Fibroblast of skin of right biceps (primary cell): ENCODE measurements at places on chromosomes 16 and 17.
A peak's percentile ranks its signal among the peaks of the same experiment; 100 is the strongest.

- DNase-seq = no peak
These were observed 11.9 kb upstream of the RBFOX3 start for GRCh38 chr17:79622776-79623175.

GRCh38 chr16:63982110-63982509 is 1139.8 kb downstream of the CDH11 start:
- DNase-seq = no peak

DNA sequence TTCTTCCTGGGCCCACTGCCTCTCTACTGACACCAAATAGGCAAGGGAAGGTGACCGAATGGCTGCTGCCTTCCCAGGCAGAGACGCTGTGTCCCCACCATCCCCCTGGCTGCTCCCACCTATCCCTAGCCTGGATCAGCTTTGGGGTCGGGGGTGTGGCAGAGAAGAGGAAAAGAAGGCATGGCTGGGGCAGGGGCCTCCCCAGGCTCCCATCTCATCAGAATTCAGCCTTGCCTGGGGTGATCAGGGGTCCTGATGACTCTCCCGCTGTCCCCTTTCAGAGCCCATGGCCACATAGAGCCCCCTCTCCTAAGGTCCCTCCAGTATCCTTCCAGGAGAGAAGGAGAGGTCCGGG is 665 bp downstream of the PLXDC1 start:
- DNase-seq = no peak

GRCh38 chr17:4599505-4600281 is 15.4 kb downstream of the SMTNL2 start:
- DNase-seq = peak; percentile 64

DNA sequence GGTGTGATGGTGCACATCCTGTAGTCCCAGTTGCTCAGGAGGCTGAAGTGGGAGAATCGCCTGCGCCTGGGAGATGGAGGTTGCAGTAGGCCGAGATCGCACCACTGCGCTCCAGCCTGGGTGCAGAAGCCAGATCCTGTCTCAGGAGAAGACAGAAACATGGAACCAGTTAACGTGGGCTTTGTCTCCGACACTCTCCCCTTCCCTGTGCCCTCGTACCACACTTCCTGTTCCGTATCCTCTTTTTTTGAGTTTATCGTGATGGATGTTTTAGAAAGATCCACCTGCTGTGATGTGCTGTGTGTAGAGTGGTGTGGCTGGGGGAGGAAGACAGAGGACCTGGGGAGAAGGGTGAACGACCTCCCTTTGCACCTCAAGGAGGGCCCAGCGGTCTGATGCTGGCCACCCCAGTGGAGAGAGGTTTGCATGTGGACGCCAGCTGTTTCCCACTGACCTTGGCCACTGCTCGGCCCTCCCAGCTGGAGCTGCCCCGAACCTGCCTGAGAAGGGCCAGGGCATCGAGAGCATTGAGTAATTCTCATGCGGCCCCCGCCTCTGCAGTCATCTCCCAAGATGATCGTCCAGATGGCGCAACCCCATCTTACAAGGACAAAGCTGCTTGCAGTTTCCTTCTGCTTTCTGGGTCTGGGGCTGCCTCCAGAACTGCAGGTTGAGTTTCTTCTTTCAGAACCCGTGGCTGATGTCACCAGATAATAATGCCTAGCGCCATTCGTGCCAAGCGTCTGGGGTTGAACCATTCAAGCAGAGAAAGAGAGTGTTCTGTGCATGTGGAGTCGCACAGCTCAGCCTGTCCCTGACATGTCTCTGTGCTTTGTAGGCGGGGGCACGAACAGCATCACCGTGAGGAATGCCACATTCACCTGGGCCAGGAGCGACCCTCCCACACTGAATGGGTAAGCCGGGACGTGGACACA is 126.3 kb downstream of the ABCC1 start:
- DNase-seq = peak; percentile 24

GRCh38 chr17:16912021-16912962 is 59.6 kb downstream of the TNFRSF13B start:
- no peak for DNase-seq

DNA sequence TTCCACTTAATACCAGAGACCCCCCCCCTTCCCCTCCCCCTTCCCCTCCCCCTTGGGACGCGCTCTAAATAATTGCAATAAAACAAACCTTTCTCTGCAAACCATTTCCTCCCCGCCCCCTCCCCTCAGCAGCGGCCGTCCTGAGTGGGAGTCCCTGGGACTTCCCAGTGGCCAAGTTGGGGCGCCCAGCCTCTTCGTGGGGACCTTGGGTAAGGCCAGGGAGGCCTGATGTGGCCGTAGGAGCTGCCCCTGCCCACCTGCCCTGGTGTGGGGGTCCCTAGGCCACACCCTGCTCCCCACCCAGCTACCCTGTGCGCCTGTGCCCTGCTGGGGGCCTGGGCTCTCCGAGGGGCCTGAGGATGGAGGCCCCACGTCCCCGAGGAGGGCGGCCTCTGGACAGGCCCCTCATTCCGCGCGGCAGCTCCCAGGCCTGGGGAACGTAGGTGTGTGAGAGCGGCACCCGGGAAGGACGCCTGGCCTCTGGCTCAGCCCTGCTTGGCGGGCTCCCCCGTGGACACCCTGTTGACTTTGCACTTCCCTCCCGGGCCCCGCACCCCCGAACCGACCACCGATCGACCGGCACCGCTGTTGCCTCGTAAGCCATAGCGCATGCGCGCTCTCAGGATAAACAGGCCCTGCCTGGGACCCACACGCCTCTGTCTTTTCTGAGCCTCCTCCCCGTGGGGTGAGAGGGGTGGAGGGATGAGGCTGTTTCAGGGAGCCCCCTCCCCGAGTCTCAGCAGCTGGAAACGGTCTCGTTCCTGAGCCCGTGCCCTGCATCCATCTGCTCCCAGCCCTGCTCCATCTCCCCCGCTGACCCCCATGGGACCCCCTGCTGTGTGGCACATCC is 9.0 kb downstream of the NTHL1 start:
- no peak for DNase-seq

GRCh38 chr16:77359065-77359502 is 75.8 kb downstream of the ADAMTS18 start:
- DNase-seq = peak; percentile 40

- DNase-seq = peak; percentile 55
These were observed 29.7 kb downstream of the USP31 start for GRCh38 chr16:23119570-23119969.

DNA sequence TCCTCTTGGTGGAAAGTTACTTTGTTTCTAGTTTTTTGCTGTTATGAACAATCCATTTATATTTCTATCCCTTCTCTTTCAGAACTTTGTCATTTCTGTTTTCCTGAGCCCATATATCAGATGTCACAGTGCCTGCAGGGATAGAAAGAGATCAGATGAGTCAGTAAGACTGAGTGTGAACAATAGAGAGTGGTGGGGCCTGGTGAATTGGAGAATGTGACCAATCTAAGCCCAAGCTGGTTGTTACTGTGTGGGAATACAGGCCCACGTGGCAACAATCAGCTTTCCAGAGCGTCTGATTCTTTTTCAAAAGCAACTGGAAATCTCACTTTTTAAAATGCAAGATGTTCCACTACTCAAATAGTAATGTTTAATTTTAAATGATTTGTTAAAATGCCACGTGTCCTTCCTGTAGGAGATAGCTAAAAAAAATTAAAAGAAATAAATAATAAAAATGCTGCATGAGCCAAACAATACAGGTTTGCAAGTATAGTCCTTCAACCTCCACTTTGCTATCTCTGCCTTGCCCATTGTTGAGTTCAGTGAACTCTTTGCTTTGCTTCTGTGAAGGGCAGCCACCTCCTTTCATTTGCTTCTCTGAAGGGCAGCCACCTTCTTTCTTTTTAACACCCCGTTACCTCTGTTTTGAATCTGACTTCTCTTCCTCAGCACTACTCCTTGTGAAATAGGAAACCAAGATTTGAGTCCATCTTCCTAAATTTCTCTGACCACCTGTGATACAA is 9.6 kb downstream of the DCTN5 start:
- no peak for DNase-seq

GRCh38 chr17:3007651-3008121 is 55.7 kb downstream of the OR1D5 start:
- DNase-seq = no peak

GRCh38 chr17:44113868-44114840 is 9.3 kb downstream of the HDAC5 start:
- no peak for DNase-seq

DNA sequence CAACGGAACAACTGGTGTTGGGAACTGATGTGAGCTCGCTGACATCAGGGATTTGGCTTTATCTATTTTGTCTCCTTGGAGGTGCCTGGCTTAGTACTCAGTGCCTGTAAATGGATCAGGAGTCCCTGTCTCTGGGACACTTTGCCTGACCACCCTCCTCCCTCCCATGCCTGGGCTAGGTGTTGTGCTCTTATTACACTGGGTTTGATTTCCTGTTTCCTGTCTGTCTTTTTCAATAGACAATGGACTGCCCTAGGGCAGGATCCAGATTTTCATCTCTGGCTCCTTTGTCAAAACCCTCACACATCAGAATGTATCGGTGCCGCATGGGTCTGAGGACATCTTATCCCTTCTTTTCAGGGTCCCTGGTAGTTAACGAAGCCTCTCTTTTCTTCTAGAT is 223.6 kb upstream of the ASIC2 start:
- no peak for DNase-seq

- peak; percentile 35 for DNase-seq
These were observed 142.8 kb downstream of the GRIN2A start for GRCh38 chr16:10039220-10040096.

DNA sequence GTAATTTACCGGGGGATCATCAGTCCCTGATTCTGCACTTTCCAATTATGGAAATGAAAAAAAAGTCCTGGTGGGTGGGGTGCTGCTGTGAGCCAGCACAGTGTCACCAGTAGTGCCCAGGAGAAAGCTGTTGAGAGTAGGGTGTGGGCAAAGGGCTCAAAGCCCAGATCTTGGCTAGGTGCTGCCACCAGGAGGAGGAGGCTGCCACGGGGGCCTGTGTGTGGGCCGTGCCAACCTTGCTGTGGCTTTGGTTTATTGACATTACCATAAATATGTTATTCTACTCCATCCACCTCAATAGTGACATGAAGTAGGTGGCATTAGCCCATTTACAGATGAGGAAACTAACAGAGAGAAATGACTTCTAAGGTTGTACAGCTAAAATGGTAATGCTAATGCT is 6.7 kb upstream of the PRPSAP2 start:
- no peak for DNase-seq

GRCh38 chr16:9090101-9090959 is 1.1 kb upstream of the HAPSTR1 start:
- no peak for DNase-seq

DNA sequence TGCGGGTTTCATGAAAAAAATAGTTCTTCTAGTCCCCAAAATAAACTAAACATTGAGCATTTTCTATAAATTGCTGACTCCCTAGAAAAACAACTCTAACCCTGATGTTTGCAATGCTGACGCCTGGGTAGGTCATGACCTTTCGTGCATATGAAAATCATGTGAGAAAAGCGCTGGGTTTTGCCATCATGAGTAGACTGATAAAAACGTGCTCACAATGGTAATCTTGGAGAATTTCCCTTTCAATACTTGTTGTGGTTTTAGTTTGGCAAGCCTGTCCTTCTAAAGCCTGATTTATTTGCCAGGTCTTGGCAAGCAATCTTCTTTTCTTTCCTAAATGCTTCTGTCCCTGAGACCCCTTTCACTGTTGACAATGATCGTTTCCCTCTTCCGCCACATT is 4.0 kb upstream of the CLEC10A start:
- no peak for DNase-seq

- DNase-seq = no peak
These were observed 70.3 kb upstream of the LGALS9 start for GRCh38 chr17:27560668-27561067.

DNA sequence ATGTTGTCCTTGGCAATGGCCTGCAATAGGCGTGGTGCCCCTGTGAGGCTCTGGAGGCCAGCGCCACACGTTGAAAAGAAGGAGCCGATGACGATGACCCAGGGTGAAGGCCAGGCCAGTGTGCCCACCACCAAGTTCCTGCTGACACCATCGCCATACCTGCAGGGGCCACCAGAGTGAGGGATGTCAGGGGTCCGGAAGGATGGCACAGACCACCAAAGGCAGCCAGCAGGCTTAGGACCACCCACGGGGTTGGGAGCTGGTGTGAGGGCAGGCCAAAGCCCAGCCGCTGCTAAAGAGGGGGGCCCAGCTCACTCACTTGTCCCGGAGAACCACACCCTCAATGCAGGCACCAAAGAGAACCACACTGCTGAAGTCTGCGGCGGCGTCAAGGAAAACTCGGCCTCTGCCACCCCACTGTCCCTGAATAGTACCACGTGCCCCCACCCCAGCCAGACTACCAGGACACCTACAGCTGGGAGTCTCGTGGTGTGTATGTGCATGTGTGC is 6.5 kb upstream of the LCAT start:
- DNase-seq = no peak

DNA sequence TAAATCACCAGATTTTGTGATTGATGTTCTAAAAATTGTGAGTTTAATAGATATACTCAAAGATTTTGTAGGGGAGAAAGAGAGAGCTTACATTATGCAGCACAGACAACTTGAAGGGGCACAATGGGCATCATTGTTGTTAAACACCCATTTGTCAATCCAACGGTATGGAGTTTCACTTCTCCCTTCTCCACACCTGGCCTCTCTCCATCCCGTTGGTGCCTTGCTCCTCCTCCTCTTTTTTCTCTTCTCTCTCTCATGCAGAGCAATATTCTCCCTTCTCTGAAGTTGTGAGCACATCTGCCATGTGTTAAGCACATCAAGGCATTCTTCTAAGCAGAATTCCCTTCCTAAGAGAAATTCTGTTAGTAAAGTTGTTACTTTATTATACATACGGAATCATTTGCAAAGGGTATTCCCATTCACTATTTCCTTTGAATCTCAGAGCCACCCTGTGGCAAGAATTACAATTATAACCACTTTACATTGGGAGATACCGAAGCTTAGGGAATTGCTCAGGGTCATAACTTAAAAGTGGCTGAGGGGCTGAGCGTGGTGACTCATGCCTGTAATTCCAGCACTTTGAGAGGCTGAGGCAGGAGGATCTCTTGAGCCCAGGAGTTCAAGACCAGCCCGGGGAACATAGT is 40.5 kb upstream of the SKAP1 start:
- DNase-seq = peak; percentile 82

GRCh38 chr17:74260525-74260850 is 13.5 kb upstream of the DNAI2 start:
- DNase-seq = no peak

DNA sequence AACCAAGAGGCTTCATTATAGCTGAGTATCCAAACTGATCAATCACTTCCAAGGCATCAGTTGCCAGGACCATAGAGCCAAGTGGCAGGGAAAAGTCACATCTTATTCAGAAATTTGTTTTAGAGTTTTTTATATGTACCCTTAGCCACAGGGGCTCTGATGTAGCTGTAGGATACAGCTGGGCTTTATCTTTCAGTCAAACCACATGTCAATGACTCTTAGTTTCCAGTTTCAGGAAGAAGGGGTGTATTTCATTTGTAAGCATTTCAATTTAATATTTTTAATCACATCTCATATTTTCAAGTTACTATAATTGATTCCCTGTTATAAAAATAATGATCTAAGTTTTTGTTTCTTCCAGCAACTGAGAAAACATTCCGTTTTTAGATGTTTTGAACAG is 2.9 kb upstream of the FLCN start:
- DNase-seq = no peak

DNA sequence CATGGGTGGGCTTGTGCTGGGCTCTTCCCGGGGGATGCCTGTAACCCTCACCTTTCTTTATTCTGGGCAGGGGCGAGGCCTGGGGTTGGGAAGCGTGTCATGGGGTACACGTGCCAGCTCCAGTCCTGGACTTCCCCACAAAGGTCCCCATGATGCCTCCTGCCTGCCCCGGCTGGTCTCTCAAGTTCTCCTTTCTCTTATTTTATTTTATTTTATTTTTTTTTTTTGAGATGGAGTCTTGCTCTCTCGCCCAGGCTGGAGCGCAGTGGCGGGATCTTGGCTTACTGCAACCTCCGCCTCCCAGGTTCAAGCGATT is 8.6 kb downstream of the ATP2A3 start:
- DNase-seq = no peak
